SW480 (cell line): ENCODE measurements at places on chromosomes 5 and 9.
A peak's percentile ranks its signal among the peaks of the same experiment; 100 is the strongest.

DNA sequence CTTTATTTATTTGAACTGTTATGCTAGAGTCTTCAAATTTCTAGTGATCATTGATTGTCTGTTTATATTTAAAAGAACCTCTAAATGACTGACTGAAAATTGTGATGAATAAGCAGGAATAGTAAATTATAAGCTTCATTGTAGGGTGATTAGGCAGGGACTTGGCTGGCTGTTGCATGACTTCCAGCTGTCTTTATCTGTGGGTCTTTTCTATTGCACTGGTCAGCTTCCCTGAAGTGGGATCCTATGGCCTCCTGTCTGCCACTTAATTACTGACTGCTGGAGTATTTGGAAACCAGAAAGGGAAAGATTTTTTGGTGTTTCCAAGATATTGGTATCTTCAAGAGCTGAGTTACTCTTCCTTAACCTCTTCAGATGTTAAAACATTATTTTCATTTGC is 123.0 kb upstream of the CCNH start:
- DNase-seq, result no peak

- DNase-seq, result peak; percentile 47
Measured at GRCh38 chr5:171420431-171421241, 1.2 kb downstream of the FGF18 start.

- peak; percentile 31 for DNase-seq
Measured at GRCh38 chr9:37944671-37945481, 40.9 kb upstream of the SLC25A51 start.

GRCh38 chr5:128528637-128529255 is 9.3 kb downstream of the FBN2 start:
- DNase-seq, result no peak

DNA sequence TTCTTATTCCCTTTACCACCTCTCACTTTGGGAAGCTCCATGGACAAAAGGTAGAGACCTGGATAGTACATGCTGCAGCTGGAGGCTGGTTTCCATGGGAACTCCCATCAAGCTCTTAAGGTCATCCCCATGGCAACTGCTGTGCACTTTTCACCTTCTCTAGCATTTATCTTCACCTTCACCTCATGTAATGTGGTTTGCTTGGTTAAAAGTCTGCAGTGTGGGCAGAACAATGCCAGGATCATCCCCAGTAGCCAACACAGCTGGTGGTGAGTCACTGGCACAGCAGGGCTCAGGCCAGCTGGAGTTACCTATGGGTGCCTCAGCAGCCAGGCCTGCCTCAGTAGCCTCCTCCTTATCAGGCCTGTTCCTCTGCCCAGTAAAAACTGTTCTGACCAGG is 210.5 kb downstream of the GRIA1 start:
- peak; percentile 20 for DNase-seq

DNA sequence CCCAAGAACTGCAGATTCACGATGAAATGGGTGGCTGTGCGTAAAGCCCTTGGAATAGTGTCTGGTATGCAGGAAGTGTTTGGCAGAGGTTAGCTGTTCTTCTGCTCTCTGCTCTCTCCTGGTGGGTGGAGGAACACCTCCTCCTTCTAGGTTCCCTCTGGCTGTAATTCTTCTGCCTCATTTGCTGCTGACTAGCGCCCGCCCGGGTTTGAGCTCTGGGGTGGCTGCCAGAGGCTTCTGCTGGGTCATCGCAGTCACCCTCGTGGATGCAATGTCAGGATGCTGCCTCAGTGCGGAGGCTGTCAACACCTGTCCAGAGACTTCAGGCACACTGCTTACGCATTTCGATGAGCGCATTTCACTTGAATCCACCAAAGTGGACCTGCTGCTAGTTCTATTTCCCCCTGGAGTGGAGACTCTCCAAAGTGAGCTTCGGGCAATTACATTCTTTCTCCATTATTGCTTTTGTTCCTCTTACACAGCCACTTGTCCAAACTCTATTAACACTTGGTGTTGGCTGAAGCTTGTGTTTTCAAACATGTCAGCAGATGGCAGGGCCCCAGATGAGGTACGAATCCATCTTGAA is 11.7 kb downstream of the DOCK2 start:
- DNase-seq, result no peak

DNA sequence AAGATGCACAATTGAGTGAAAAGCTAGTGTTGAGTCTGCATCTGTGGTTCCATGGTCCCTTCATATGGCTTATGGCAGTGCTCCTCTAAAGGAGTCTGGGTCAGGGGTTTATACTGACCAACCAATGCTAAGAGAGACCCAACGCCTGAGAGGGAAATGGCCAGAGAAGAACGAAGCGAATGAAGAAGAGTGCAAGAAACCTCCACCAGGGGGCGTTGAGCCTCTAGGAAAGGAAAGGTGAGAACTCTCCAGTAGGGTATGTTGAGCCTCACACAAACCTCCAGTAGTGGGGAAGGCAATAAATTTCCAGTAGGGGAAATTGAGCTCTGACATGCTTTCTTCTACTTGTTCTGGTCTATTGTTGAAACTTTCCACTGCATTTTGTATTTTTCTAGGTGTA is 470.6 kb downstream of the PRDM9 start:
- DNase-seq, result no peak

GRCh38 chr5:168304349-168304748 is 12.9 kb downstream of the WWC1 start:
- DNase-seq, result no peak

- DNase-seq, result no peak
Measured at GRCh38 chr5:153520952-153521351, 30.5 kb downstream of the GRIA1 start.

DNA sequence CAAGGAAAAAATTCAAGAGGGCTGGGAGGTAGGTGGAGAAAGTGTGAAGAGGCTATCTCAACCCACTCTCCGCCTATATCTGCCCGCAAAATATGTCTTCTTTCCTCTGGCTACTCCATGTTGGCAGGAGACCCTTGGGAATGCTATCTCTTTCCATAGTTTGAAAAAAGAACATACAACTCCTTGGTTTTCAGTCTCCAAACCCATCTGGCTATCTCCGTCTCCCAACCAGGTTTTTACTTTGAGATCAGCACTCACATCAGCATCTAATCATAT is 109.9 kb upstream of the IFNE start:
- DNase-seq, result no peak

GRCh38 chr5:141360685-141361084 is 891 bp downstream of the PCDHGB2 start:
- no peak for DNase-seq

DNA sequence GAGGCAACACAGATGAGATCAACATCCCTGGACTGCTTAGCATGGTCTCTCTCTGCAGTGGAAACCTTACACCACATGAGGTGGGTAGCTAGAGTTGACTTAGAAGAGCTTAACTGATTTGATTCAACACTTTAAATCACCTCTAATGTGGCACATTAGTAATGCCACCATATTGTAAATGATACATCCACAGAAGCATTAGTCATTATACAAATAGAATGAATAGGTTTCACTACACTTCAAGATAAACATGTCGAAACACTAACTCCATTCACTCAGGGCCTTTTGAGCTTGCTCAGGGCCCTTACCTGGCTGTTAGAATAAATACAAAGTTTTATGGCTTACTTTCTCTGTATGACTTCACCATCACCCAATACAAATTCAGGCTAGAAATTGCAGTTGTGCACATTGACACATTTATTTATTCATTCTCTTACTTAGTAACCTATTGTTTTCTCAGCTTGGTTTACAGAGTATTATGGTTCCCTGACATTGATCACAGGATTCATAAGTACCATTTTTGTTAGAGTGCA is 9.3 kb upstream of the SMAD5 start:
- DNase-seq, result peak; percentile 88

DNA sequence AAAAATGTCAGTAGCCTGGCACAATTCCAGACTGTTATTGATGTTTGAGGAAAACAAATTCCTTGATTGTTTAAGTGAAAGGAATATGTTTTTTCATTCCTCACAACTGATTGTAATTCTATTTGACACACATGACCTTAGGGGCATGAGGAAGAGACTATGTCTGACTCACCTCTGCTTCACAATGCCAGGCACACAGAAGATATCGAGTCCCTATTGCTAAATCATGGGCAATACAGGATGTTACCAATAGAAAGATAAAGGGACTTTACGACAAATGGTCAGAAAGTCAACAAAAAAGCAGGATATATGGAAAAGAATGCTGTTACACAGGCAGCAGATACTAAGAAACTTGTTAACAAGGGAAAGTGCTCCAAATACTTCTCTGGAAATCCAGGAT is 1903.5 kb downstream of the EFNA5 start:
- no peak for DNase-seq

DNA sequence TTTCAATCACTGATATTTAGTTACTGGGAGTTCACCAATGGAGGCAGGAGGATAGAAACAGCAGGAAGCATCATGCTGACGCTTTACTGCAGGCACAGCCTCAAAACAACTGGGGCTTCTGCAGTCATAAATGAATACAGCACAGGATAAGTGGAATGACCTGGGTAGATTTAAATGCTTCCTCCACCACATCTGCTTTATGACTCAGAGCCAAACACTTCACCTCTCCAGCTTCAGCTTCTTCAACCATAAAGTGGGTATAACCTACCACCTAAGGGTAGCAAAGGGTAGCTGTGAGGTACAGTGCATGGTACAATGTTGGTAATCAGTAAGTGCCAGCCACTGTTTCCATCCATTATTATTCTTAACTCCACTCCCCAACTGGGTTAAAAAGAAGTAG is 28.4 kb downstream of the RASEF start:
- peak; percentile 83 for DNase-seq

DNA sequence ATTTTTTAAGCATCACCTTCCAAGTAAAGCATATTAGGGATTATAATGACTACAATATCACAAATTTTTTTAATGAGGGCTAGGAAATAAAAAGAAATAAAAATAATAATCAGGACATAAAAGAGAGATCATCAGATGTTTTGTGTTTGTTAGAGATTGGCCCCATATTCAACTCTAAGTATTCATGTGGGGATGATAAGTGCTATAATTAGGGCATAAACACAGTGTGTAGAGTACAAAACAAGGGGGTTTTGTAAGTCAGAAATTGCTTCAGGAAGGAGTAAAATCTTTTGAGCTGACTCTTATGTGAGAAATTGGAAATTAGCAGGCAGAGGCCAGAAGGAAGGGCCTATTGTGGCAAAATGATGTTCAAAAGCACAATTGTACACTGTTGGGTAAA is 127.3 kb downstream of the STARD4 start:
- no peak for DNase-seq

DNA sequence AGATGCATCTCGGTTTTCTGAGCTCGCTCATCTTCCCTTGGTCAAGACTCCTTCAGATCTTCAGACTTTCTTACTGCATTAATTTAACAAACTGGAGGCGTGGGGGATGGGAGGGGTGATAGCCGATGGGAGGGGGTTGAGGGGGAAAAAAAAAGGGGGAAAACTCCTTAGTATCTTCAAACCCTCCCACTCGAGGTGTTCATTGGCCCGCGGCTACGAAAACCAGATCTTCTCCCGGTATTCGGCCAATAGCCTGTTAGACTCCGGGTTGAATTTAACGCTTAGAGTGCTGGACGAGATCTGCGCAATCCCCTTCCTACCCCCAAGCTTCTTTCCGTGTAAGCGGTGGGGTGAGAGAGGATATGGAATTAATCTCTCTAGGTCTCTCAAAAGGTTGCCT is 689 bp upstream of the GLRA1 start:
- no peak for DNase-seq

DNA sequence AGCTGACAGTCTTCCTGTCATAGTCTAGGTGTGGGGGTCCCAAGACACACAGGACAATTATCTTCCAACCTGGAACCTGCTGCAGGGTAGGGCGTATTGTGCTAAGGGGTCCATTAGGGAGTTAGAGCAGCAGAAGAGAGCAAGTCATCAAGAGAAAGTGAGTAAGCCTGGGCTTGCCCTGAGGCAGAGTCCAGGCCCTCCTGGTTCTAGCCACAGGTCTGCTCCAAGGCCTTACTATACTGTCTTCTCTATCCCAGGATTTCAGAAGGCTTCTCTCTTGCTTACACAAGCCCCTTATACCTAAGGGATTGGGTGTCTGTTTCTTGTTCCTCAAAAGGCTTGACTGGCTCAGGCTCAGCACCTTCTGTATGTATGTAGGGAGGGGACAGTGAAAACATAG is 7.7 kb downstream of the P4HA2 start:
- DNase-seq, result no peak

DNA sequence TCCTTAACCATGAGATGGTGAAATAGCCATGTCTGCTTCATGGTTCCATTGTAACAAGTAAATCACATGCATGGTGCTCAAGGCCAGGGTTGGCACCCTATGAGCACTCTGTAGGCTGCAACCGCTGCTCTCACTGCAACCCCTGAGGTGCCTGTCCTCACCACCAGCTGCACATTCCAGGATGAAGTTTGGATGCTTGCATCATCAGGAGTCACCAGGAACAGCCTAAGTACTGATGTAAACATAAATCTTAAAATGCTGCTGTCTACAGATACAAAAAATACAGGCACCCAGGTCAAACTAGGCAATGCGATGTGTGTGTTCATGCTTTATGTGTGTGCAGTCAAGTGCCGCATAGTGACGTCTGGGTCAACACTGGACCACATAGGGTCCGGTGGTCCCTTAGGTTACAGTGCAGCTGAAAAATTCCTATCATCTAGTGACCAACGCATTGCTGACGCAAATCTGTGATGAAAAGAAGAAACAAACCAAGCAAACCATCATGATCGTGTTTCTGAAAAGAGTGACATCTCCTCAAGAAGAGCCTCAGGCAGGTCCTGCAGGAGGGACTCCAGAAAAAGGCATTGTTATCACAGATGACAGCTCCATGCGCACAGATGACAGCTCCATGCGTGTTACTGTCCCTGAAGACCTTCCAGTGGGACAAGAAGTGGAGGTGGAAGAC is 234.8 kb downstream of the AUH start:
- DNase-seq, result no peak

DNA sequence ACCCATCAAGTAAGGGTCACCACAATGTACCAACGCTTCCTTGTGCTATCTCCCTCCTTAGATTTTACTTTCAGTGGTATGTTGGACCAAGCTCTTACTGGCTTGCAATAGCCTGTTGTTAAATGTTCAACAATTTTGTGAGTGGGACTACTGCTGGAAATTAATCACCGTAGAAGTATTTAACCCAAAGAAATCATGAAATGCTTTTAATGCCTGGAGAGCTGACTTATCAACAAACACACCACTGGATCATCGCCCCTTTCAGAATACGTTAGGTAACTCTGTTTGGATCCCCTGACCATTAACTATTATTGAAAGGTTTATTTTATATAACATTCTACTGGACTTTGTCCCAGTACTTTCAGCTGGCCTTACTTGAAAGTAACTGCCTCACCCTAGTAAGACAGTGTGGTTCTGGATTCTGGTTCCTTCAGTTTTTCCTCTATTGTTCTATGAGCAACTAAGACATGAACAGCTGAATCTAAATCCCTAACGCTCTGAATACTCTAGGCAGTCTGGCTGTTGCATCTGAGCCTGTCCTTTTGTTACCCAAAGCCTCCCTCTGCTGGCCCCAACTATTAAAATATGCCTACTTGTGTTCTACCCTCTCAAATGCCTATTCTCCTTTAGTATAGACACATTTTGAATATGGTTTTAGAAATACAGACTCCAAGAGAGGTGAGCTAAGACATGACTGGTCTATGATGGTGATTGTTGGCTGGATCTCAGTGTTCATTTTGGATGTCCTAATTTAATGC is 1203.4 kb upstream of the DMAC1 start:
- no peak for DNase-seq
